ENCODE measurements at places on chromosomes 3 and 15.

DNA sequence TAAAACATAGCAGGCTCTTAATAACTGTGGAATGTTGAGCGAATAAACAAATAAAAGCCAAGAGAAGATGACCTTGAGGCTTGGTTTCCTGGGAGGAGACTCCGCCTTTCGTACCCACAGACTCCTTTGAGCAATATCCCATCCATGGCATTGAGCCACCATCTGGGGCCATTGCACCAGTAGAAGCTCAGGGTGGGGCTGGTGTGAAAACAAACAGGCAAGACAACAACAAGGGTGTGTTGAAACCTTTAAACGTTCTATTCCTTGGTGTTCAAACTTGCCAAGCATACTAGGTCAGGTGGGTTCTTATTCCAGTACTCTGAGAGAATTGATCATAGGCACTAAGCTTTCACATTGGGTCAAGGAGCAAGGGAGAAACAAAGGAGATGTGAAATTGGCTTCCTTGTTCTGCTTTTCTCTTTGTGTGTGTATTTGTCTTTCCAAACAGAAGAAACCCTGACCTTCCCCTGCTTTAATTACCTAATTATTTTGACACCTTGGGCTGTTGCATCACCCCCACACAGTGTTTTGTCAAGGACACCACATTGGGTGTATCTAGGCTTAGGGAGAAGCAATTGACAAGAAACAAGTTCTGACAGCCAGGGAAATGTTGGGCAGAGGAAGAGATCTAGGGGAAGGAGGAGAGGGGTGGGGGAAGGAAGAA, 105.1 kb upstream of the BCL6 start:
- DNase-seq = no peak

- no peak for DNase-seq
These were observed 23.4 kb downstream of the SACM1L start for GRCh38 chr3:45712434-45713110.

DNA sequence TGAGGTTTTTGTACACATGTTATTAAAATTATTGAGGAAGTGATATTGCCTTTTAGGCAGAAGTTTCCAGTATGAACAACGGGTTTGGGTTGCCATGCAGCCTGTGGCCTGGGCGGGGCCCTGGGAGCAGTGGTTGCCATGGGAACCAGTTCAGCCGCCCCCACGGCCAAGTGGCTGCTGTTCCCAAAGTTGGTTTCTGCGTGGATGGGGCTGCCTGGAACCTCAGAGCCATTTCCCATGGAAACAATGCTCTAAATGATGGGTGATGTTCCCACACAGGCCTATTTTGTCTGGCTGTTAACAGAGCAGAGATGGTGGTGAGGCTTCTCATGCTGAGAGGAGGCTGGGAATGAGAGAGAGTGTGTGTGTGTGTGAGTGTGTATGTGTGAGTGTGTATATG, 19.5 kb downstream of the MRAS start:
- DNase-seq = no peak

- DNase-seq = no peak
These were observed 192.8 kb upstream of the THBS1 start for GRCh38 chr15:39388118-39388517.

DNA sequence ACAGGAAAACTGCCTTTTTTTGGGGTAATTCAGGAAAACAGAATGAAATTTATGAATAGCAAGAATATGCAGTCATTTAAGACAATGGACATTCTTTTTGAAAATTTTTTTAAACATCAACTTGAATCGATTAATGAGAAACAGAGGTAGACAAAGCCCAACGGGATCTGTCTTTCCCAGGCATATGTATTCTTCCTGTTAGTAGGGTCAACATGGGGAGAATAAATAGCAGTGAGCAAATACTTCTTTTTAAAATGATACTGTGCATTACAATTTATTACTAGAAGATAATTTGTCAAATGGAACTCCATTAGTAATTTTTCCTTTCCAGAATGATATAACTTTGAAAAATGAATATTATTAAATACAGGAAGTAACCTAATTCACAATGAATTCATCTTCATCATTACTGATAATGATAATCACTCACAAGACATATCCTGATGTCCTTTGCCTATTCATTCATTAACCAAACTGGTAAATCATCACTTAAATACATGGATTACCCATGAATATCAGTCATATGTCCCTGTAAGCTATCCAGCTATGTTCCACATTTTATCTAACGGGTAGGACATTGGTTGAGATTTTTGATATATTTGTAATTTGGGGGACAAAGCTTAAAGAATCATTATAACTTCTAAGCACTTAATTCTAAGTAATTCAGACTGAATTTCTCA, 209.2 kb upstream of the CDIN1 start:
- DNase-seq = no peak

- no peak for DNase-seq
These were observed 21.0 kb upstream of the HACD2 start for GRCh38 chr3:123605789-123606234.

DNA sequence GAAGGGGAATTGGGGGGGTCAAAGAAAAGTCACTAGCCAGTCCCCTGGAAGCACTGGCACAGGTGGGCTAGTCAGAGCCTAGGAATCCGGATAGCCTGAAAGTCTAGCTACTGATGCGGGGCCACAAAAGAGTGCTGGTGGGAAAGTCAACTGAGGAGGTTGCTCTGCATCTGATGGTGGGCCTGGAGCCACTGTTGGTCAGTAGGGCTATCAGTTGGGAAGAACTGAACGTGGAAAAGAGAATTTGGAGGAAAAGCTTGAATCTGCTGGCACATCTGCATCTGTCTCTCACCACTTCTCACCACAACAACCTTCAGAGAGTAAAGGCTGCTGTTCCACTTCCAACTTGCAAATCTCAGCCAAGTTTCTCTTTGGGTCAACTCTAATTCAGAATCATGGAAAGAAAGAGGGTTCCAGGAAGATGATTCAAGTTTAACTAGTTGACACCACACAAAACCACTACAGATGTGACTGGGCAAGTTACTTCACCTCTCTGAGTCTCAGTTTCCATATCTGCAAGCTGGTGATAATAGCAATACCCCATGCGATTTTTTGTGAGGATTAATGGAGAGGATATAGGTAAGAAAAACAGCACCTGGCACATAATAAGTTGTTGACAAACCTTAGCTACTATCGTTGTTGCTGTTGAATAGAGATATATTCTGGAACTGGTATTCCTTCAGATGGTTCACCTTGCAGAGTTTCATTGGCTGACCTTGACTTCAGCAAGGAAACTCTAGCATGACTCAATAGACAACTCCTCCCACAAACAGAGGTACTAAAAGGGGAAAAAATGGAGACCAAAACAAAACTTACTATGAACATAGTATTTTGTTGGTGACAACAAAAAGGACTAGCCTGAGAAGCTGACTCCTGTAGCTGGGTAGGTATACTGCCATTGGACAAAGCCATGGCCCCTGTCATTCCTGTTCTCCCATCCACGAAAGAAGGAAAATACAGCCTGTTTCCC, 280.2 kb upstream of the STT3B start:
- DNase-seq = no peak

DNA sequence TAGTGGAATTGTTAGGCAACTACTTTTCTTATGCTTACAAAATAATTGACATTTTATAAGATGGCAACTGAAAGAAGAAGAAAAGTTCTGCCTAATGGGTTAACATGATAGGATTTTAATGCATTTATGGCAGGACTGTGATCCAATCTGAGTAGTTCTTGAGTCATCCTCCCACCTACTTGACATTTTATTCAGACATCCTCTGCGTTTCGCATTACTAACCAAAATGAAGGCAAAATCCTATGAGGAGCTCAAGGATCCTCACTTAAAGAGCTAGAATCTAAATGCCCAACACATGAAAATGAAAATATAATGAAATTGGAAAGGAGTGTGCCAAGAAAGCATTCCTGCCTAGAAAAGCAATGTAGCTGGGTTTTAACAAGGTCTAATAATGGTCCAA, 581.1 kb upstream of the SEMA6D start:
- no peak for DNase-seq

- DNase-seq = no peak
These were observed 12.4 kb downstream of the PLXNA1 start for GRCh38 chr3:126995254-126995780.

DNA sequence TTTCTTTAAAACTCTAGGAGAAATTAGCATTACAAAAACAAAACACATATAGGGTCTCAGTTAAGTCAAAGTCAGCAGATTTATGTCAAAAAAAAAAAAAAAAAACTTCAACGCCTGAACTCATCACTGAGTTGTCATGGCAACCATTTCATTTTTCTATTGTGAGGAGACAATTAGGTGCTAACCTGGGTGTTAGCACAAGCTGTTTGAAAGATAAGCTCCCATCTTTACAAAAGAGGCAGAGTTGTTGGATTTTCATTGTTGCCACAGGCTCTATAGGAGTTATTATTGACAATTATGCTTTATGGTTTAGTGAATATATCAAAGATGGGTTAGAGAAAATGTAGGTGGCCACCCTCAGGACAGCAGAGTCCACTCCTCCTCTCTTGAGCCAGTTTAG, 806.9 kb downstream of the GRM7 start:
- no peak for DNase-seq

DNA sequence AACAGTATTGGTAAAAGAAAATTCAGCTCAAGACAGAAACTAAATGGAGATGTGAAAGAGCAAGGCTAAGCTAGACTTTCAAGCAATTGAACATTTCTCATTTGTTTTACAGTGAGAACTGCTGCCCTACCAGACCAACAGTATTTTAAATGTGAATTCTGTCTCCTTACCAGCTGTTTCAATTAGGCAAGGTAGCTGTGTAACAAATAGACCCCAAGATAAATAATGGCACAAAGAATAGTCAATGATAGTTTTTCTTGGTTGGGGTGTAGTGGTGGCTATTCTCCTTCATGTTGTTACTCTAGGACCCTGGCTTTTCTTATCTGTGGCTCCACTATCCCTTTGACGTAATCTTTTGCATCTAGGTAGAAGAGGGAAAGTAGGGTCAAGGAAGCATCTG, 30.4 kb upstream of the THRB start:
- no peak for DNase-seq

- peak; percentile 39 for DNase-seq
These were observed 56.6 kb upstream of the POMGNT2 start for GRCh38 chr3:43162230-43163084.

GRCh38 chr3:80355144-80355543, 587.3 kb upstream of the ROBO1 start:
- DNase-seq = no peak

DNA sequence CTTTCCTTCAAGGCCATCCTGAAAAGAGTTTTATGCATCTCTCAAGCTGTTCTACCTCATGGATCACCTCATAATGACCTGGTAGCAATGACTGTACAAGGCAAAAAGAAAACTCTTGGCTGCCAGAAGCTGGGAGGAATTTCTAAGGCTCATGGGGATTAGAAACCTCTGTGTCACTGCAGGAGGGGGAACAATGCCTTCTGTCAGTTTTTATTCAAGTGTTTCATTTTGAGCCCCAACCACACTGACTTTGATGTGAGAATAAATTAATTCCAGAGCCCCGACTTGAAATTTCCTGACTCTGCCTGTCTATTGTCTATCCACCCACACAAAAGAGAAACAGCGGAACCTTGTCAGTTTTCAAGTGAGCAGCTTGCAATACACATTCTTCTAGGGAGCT, 58.7 kb upstream of the MRPL3 start:
- DNase-seq = no peak

- no peak for DNase-seq
These were observed 494.4 kb upstream of the TPRG1 start for GRCh38 chr3:188677344-188677743.

DNA sequence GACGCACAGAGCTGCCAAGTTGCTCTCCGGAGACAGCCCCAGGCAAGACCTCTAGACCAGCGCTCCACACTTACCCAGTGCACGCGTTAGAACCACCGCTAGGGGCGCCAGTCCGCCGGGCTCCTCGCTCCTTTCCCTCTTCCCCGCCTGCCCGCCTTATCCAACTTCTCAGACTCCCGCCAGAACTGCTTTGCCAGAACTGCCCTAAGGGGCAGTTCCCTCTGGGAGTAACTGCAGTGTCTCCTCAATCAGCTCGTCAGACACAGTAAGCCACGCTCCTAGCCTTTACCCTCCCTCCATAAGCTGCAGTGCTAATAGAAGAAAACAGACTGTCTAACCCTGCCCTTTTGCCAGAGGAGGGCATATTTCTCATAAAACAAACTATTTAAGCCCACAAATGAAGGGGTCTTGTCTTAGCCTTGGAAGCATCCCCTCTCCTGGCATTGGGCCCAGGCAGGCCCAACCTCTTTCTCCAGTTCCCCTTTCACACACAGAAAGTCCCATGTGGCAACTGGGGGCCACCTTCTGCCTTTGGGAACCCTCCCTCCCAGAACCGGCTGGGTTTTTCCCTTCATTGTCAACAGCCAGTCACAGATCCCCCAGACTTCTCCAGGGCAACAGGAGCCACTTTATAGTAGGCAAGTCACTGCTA, 3.7 kb downstream of the BMF start:
- DNase-seq = peak; percentile 65

DNA sequence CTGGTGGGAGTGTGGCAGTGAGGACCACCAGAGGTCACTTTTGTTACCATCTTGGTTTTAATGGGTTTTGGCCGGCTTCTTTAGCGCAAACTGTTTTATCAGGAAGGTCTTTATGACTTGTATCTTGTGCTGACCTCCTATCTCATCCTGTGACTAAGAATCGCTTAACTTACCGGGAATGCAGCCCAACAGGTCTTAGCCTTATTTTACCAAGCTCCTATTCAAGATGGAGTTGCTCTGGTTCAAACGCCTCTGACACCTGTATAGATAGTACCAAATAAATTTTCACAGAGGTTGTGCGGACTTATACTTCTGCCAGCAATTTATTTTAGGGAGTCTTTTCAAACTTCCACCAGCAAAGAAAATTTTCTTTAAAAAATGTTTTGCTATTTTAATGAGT, 13.6 kb upstream of the SLCO3A1 start:
- DNase-seq = no peak

GRCh38 chr3:190972840-190973270, 110.4 kb upstream of the GMNC start:
- no peak for DNase-seq

- no peak for DNase-seq
These were observed 12.5 kb downstream of the RBM5 start for GRCh38 chr3:50100956-50101845.

GRCh38 chr3:100609305-100609704, at the start of gene ADGRG7:
ADGRG7 (plus strand) TSS chr3:100609601; CDS start chr3:100609857, 256 bp downstream.
- DNase-seq = no peak

DNA sequence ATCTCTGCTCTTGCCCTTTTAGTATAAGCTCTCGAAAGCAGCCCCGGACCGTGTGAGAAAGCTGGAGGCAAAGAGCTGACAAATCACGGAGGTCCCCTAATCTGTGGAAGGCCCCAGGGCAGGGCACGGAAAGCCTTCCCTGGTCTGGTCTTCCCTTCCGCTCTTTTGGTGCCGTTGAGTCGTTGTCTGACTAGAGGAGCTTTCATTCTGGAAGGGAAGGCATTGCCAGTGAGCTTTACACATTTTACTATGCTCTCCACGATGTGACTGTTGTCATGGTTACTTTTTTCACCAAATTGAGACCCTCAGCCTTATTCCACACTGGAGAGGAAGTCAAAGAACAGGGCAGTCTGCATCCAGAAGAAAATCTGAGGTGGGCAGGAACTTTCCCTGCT, 71.7 kb downstream of the CYP19A1 start:
- no peak for DNase-seq

All from activated naive CD4-positive, alpha-beta T cell (primary cell).